ENCODE measurements at places on chromosomes 2 and 18.

GRCh38 chr2:56199492-56199891, 15.7 kb downstream of the CCDC85A start:
- DNase-seq: no peak

DNA sequence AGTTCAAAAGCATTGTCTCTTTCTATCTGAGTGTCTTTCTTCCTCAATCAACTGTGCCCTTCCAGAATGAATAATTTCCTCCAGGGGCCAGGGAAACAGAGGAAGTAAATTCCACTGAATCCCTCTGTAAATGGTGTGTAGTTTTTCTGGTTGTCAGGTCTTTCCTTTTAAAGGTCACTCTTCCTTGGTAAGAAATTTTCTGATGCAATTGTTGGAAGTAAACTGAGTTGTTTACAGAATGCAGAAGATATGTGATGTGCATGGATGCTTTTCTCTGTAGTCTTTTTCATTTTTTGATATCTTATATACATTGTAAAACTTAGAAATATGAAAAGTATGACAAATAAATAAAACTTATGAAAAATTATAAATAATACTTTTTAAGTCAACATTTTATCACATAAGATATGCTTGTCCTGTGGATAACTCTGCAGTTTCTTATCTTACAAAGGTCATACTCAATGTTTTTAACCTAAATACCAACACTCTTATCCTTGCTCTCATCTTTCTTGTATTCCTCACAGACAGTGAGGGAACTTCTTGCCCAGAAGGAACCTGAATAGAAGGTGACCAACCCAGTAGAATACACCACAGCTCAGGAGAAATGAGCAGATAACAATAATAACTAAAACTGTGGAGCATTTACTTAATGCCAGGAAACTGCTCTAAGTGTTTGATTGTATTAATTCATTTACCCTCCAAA, 234.5 kb downstream of the METTL4 start:
- DNase-seq: no peak

GRCh38 chr2:186732843-186733242, 39.0 kb downstream of the FAM171B start:
- DNase-seq: no peak

- DNase-seq: no peak
These were observed 2174.3 kb upstream of the PIK3C3 start for GRCh38 chr18:39780774-39781173.

GRCh38 chr2:54598347-54599325, 124.8 kb upstream of the EML6 start:
- DNase-seq: no peak

GRCh38 chr2:28348149-28348567, 44.5 kb upstream of the FOSL2 start:
- peak; percentile 65 for DNase-seq

DNA sequence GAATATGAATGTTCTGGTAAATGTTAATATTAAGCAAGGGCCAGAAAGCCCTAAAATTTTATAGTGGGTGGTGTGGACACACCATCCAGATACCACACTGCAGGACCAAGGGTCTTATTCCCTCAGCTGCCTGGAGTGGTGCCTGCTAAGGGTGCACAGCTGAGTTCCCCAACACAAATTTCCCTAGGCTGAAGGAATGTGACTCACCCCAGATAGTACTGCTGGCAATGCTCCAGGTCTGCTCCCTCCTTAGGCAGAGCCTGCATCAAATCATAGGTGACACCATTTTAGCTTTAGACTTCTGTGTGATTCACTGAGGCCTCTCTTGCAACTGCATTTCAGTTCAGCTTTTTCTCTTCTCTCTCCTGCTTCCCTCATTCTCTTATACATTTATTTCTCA, 321.1 kb downstream of the SATB2 start:
- DNase-seq: no peak

DNA sequence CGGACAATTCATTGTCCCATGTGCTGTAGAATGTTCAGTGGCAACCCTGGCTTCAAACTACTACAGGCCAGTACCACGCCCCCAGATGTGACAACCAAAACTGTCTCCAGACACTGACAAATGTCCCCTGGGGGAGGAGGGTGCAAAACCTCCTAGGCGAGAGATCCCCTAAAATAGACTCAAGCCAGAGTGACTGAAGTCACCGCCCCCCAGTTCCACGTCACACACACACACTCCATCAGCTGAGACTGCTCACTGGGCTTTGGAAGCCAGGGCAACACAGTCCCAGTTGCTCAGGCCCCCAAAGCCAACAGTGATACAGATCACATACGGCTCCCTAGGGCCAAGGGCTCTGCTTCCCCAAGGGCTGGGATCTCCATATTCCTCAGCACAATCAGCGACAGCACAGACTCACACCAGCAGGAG, 19.1 kb downstream of the HDAC4 start:
- no peak for DNase-seq

DNA sequence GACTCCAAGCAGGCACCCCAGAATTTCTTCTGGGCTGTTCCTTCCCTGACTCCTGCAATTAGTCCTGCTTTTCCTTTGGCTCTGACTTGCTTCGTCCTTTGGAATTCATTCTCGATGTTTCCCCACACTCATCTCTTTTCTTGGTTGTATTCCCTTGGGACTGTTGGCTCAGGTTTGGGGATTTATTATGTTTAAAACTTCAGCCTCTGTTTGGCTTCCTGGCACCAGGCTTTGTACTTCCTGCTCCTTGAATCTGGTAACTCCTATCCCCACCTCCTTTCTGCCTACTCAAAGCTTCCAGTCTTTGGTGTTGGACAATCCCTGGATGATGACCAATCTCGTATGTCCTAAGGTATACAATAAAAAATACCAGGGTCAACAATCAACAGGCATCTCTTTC, 1.8 kb upstream of the KCNE4 start:
- DNase-seq: no peak

- DNase-seq: no peak
These were observed 5.7 kb upstream of the AMER3 start for GRCh38 chr2:130749641-130750040.

- no peak for DNase-seq
These were observed 16.2 kb upstream of the LRATD1 start for GRCh38 chr2:14616342-14616741.

- DNase-seq: no peak
These were observed 5.7 kb downstream of the GPATCH11 start for GRCh38 chr2:37090019-37090477.

GRCh38 chr18:55144193-55144930, 185.1 kb upstream of the CCDC68 start:
- no peak for DNase-seq

GRCh38 chr2:239355139-239355538, 45.7 kb downstream of the HDAC4 start:
- no peak for DNase-seq

DNA sequence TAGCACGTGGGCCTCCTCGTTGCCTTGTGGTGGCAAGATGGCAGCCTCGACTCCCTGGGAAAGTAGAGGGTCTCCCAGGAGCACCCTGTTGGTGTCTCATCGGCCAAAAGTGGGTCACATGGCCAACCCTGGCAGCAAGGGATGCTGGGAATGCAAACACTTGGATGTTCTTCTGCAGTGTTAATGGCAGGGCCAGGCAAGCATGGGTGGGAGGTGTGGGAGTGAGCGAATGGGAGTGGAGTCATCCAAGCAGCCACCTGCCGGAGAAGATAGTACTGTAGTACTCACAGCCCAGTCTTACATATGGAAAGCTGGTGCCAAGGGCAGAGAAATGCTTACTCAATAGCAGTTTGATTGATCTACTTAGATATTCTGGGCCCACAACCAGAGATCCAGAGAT, 122.2 kb downstream of the INHBB start:
- DNase-seq: no peak

DNA sequence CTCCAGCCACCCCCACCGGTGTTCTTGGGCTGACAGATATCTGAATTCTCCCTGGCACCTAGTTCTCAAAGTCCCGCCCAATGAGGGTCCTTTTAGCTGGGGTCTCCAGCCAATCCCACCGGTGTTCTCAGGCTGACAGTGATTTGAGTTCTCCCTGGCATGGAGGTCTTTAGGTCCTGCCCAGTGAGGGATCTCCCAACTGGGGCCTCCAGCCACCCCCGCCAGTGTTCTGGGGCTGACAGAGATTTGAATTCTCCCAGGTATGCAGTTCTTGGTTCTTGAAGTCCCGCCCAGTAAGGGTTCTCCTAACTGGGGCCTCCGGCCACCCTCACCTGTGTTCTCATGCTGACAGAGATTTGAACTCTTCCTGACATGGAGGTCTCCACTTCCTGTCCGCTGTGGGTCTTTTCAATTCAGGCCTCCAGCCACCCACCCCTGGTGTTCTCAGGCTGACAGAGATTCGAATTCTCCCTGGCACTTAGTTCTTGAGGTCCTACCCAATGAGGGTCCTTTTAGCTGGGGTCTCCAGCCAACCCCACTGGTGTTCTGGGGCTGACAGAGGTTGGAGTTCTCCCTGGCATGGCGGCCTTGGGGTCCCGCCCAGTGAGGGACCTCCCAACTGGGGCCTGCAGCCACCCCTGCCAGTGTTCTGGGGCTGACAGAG, 154.6 kb downstream of the ANKRD36 start:
- DNase-seq: peak; percentile 7

DNA sequence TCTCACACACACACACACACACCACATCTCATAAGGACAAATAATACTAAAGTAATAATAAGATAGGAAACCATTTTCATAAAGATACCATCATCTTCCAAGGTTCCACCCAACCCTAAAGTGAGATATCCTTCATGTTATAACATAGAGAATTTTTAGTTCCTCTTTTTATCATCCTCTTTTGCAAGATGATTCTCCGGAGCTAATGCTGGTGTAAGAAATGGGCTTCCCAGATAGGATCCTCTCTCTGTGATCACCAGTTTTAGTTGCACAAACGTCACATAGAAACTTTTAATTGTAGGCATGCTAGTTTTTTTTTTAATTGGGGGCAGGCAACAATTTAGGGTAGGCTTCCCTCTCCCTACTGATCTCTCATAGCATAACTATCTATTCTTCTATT, 49.6 kb downstream of the ARHGAP25 start:
- no peak for DNase-seq

GRCh38 chr18:55491616-55492015, 96.4 kb downstream of the TCF4 start:
- DNase-seq: no peak

GRCh38 chr2:207265869-207266268, 100.1 kb upstream of the KLF7 start:
- DNase-seq: no peak

- DNase-seq: no peak
These were observed 520.1 kb downstream of the LRP1B start for GRCh38 chr2:141610564-141611175.

- no peak for DNase-seq
These were observed 37.3 kb upstream of the SH3BP4 start for GRCh38 chr2:234914371-234915154.

DNA sequence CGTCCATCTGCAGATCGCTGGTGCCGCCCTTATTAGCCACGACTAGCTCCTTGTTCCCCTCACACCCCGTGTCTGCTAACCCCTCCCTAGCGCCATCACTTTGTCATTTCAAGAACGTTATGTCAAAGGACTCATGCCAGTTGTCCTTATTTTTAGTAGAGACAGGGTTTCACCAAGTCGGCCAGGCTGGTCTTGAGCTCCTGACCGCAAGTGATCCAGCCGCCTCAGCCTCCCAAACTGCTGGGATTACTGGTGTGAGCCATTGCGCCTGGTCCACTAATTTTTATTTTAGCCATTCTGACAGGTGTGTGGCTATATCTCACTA, 138.9 kb upstream of the HDAC4 start:
- DNase-seq: no peak

- peak; percentile 66 for DNase-seq
These were observed 6.1 kb upstream of the LBH start for GRCh38 chr2:30225131-30225762.

GRCh38 chr2:83602753-83603152, 856.3 kb downstream of the SUCLG1 start:
- DNase-seq: no peak

DNA sequence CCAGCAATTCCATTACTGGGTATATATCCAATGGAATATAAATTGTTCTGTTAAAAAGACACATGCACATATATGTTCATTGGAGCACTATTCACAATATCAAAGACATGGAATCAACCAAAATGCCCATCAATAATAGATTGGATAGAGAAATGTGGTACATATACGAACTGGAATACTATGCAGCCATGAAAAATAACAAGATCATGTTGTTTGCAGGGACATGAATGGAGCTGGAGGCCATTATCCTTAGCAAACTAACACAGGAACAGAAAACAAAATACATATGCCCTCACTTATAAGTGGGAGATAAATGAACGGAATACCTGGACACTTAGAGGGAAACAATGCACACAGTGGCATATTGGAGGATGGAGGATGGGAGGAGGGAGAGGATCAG, 355.8 kb downstream of the CCDC85A start:
- no peak for DNase-seq

DNA sequence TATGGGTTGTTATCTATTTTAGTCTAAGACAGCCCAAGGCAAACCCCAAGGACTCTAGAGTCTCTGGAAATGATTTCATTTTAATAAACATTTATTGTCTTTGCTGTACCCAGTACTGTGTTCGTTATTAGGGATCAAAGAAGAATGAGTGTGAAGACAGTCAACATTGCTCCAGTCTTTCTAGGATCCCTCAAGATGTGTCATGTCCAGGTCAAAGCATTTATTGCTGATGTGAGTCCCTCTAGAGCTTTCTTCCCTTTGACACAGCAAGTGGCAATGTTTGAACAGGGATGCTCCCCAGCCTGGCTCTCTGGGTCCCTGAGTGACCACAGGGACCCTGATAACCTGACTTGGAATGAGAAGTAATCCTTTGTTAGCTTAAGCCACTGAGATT, 123.1 kb upstream of the STK17B start:
- DNase-seq: no peak

- no peak for DNase-seq
These were observed 622.6 kb downstream of the EPHA4 start for GRCh38 chr2:220949466-220949865.

DNA sequence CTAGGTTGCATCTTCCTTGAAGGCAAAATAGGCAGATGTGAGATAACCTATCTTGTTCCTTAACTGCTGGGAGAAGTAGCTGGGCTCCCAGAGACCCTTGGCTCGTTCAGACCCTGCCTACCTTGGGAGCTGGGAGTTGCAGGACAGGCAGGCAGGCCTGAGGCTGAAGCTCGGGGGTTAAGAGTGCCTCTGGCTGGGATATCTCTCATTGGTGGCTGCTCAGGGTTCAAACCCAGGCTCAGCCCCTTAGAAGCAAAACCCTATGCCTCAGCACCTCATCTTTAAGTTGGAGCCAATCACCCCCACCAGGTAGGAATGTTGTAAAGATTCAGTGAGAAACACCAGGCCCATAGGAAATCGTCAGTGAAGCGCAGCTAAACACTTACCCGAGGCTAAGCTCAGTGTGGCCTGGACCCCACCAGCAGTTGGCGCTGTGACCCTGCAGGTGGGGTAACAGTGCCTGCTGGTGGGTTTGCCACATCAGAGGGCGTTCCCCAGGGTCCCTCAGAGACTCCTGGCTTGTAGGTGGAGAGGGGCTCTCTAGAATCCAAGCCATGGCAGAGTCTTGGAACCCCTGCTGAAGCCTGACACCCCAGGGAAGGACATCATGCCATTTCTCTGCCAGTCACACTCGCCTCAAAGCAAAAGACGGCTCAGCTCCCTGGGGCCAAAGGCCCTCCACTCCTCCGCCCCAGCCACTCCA, 54.6 kb upstream of the GPR17 start:
- peak; percentile 73 for DNase-seq

- no peak for DNase-seq
These were observed 797.4 kb downstream of the CNTNAP5 start for GRCh38 chr2:124822516-124822915.

- no peak for DNase-seq
These were observed 90.6 kb upstream of the ARL4C start for GRCh38 chr2:234587341-234588053.

- DNase-seq: no peak
These were observed 253.2 kb downstream of the GLI2 start for GRCh38 chr2:120988700-120989511.

All from activated CD4-positive, alpha-beta T cell treated with anti-CD3 and anti-CD28 coated beads, Interleukin-2, amount 10 ng/mL, durations not matched to agents 7 days and 5 days (primary cell).